ENCODE measurements at places on chromosomes 13 and 19.

GRCh38 chr13:110318920-110319319 is 11.8 kb downstream of the COL4A2 start:
- no peak for DNase-seq

DNA sequence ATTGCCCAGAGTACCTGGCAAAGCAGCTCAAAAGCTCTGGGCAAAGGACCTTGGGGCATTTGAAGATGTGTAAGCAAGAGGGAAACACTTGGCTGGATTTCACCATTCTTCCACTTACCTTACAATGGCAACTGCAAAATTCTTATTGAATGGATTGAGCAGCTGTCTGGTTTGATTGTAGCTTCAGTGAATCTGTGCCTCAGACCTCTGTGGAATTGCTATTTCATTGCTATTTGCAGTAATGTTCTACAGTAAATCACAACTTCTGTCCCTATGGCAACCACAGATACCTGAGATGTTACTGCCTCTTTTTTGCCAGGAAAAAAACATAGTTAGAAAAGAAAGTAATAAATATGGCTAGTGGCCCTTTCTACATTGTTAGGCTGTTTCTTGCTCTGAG is 519.5 kb downstream of the SUCLA2 start:
- no peak for DNase-seq

- no peak for DNase-seq
These were observed 42.6 kb downstream of the USP12 start for GRCh38 chr13:27128825-27129627.

GRCh38 chr13:52954838-52955237 is 73.8 kb upstream of the OLFM4 start:
- DNase-seq: no peak

DNA sequence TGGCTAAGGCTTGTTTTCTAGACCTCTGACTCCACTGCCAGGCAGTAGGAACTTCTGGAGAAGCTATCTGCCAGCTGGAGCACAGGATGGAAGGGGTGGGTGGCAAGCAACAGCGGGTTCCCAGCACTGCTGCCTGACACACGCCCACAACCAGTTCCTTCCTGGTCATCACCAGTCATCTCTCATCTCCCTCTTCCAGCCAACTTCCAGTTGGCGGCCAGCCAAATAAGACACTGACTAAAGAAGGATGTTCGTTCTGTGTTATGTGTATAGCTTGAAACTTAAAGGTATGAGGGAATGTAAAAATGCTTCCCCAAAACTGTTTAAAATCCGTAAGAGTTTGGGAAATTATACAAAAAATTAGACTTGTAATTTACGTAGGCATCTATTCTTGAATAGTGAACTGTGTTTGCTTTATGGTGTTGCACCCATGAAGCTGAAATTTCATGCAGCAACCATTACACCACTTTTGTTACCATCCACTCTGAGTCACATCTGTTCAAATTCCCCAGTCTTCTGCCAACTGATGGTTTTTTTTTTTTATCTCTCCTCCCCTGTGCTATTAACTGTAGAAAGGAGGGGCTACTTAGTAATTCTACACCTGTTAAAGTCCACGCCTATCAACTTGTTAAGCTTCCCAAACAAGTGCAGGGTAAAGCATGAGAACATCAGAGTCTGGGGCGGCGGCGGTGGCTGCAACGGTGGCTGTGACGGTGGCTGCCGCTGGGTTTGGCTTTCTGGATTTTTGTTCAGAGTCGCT is 86.2 kb upstream of the FRY start:
- DNase-seq: no peak

- DNase-seq: no peak
These were observed 60.1 kb upstream of the AKAP11 start for GRCh38 chr13:42211704-42212464.

GRCh38 chr13:114146629-114147028 is 14.2 kb upstream of the RASA3 start:
- DNase-seq: no peak

GRCh38 chr19:41324921-41325639 is 15.1 kb downstream of the CCDC97 start:
- DNase-seq: no peak

- DNase-seq: no peak
These were observed 530.0 kb downstream of the RFC3 start for GRCh38 chr13:34347784-34348573.

- no peak for DNase-seq
These were observed 483.8 kb upstream of the SLITRK6 start for GRCh38 chr13:86283031-86283430.

GRCh38 chr13:46171739-46172138 is 10.2 kb downstream of the LCP1 start:
- DNase-seq: no peak

- DNase-seq: no peak
These were observed 502.3 kb downstream of the TBC1D4 start for GRCh38 chr13:74979703-74980102.

DNA sequence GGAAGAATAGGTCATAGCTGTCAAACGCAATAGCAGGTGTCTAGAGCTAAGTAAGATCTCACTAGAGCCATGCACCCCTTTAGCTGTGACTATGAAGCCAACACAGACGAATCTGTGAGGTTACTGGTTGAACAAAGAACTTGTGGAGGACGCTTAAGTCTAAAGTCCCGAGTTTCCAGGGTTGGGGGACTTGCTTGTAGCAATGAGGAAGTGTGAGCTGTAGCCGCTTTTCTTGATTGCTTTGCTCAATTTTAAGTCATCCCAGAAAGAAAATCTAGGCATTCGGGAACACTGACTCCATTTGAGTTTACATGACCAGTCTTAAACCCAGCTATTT is 1.6 kb downstream of the GPC5 start:
- DNase-seq: no peak

DNA sequence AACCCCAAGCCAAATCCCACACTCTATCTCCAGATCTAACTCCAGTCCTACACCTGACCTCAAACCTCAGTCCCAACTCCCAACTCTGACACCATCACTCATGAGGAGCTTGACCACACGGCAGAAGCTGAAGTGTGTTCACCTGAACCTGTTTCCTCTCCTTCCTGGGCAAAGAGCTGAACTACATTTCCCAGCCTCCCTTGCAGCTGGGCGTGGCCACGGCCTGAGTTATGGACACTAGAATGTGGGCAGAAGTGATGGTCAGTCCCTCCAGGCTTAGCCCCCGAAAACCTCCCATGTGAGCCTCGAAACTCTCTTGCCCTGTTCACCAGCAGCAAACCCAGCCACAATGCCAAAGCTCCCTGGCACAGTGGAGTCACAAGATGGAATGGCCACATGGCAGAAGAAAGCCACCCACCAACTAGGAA is 19.5 kb upstream of the MEIS3 start:
- no peak for DNase-seq

DNA sequence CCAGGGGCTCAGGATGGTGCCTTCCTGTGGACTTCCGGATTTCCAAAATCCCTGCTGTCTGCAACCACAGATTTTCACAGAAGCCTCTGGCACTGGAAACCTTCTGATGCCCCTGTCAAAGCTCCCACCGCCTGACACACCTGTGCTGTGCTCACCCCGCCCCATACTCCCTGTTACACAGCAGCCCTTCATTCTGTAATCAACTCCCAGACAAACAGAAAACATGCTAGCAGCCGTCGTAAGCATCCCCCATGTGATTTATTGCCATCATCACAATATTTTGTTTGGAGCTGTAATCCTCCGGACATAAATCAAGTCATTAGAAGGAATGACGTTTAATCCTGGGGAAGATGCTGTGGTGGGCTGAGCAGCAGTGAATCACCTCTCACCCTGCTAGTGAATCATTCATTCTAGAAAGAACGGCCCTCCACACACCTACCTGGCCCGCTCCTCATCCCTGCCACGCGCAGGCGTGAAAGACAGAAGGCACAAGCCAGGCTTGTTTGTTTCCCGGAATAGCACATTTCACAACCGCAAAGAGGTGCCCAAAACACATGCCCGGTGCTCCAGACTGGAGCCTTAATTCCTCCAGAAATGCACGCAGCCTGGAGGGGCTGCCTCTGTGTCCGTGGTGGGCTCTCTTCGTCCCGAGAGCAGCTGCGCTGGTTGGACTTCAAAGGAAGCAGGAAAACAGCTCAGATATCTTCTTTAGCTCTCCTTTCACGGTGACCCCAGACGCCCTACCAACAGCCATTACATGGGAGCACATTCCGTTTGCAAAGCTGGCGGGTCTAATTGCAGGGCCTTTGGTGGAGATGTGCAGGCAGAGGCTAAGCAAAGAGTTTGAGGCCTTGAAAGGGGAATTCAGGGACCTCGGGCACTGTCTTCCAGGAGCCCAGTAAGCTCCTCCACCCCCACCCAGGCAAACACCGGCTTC is 41.3 kb upstream of the KCTD15 start:
- no peak for DNase-seq

- DNase-seq: peak; percentile 38
These were observed at the start of gene ZNF714 for GRCh38 chr19:21082011-21082975. ZNF714 (plus strand) TSS chr19:21082203; CDS start chr19:21098269, 16,066 bp downstream.

GRCh38 chr13:51552027-51552426 is 32.2 kb upstream of the WDFY2 start:
- DNase-seq: no peak

DNA sequence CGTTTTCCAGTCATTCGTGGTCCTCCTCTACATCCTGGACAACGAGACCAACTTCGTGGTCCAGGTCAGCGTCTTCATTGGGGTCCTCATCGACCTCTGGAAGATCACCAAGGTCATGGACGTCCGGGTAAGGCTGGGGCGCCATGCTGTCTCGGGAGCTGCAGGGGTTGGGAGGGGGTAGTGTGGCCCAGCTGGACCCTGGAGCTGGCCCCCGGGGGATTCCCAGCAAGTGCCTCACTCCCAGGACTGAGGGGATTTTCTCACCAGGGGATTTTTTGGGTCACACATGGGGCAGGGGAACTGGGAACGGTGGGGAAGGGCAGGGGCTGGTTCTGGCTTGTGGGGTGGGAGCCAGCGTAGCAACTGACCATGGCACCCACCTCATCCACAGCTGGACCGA is 10.8 kb upstream of the RELB start:
- no peak for DNase-seq

DNA sequence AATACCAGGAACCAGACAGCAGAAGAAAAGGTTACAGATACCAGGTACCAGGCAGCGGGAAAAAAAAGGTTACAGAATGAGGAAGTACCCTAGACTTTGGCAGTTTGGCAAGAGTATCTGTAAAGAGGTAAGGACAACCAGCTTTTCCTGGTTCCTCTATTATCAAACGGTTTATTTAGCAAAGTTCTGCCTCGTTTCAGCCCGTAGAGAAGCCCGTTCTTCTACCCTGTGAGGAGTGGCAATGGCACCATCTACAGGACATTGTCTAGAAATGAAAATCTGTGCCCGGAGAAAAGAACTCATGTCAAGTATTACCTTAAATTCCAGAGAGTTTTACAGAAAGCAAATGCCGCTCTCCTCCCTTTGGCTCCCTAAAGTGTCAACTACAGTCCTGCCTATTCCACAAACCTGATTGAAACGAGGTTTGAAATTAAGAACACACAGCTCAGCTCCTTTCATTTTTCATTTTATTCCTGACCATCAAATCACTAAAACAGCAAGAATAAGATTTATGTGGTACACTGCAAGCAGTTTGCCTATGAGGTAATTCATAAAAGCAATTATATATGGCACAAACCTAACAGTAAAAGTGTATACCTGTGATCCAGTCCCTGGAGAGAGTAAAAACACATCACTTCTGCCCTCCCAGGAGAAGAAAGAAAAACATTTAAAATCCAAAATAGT is 226.3 kb downstream of the SLC7A1 start:
- no peak for DNase-seq

GRCh38 chr19:1851654-1852580 is 3.6 kb upstream of the REXO1 start:
- DNase-seq: peak; percentile 58

DNA sequence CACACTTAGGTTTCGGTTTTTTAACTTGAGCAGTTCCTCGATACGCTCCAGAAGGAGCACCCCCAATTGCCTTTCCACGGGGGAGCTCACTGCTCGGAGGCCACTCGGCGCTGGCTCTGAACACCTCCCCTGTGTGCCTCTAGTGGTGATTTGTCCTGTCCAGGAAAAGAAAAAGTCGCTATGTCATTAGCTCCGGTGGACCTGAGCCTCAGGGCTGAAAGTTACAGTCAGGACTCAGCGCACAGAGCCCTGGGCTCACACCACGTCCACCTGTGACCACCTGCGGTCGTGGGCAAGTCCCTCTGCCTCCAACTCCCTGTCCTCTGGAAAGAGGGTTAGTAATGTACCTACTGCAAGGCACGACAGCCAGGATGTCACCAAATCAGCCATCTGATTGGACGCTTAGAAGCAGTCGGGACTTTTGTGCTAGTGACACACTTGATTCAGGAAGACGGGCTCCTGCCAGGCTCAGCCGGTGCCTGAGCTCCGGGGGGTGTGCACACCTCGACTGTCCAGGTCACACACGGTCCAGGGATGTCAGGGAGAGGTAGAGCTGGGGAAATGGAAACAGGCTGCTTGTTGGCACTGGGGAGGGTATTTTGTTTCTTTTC is 3.9 kb upstream of the TMPRSS9 start:
- DNase-seq: no peak

DNA sequence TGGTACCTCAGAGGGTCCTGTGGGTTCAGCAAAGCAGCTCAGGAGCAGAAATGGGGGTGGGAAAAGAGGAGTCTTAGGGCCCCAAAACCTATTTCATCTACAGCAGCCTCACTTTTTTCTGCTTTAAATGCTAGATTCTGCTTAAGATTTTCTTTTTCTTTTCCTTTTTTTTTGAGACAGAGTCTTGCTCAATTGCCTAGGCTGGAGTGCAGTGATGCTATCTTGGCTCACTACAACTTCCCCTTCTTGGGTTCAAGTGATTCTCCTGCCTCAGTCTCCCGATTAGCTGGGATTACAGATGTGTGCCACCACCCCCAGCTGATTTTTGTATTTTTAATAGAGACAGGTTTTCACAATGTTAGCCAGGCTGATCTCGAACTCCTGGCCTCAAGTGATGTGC is 30.7 kb upstream of the WDFY2 start:
- no peak for DNase-seq

GRCh38 chr19:54955376-54955775 is 8.0 kb upstream of the NLRP7 start:
- no peak for DNase-seq

GRCh38 chr13:75175575-75175974 is 306.4 kb downstream of the TBC1D4 start:
- DNase-seq: no peak

DNA sequence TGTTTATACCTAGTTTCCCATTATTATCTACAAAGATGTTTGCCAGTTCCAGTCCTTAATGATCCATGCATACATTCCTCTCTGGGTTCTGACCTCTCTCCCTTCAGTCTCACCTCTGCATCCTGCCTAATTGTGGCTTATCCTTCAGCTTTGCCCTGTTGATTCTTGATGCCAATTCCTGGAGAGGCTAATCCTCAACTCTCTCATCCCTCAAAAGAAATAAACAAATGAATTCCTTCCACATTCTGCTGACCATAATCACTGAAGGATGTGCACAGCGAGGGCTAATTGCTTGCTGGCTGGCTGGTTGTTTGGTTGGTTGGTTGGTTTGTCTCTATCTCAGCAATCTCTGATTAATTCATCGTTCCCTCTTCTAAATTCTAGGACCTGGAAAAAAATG is 113.8 kb downstream of the IRS2 start:
- DNase-seq: no peak
